Activated naive CD4-positive, alpha-beta T cell treated with anti-CD3 and anti-CD28 coated beads, Interleukin-2, amount 10 ng/mL, durations not matched to agents 7 days and 5 days (primary cell): ENCODE measurements at places on chromosomes 1 and 21.

DNA sequence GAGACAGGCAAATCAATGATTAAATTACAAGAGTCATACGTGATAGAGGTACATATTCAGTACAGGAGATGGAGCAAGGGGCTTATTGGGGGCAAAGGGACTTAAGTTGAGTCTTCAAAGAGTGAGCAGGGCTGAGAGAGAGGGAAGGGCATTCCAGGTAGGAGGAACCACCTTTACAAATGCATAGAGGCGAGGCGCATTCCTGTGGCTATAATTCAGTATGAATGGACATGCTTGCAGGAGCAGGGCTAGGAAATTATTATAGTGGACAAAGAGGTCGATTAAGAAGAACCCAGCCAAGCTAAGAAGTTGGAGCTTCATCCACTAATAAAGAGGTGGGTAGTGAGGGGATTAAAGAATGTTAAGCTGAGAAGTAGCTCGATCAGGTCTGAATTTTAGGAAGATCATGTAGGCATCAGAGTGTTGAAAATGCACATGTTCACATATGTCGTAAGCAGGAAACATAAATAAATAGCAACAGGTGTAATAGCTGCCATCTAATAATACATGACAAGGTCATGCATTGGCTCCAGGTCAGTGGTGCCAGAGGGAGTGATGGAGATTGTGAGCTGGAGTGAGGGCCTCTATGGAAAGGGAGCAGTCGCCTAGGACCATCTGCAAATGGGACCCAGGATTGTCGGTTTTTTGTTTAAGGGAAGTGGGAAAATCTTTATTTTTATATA, 12.0 kb upstream of the HNRNPU start:
- no peak for DNase-seq

GRCh38 chr1:212600980-212601379, 7.6 kb upstream of the ATF3 start:
- no peak for DNase-seq

GRCh38 chr1:94745742-94746141, 74.4 kb upstream of the SLC44A3 start:
- no peak for DNase-seq

DNA sequence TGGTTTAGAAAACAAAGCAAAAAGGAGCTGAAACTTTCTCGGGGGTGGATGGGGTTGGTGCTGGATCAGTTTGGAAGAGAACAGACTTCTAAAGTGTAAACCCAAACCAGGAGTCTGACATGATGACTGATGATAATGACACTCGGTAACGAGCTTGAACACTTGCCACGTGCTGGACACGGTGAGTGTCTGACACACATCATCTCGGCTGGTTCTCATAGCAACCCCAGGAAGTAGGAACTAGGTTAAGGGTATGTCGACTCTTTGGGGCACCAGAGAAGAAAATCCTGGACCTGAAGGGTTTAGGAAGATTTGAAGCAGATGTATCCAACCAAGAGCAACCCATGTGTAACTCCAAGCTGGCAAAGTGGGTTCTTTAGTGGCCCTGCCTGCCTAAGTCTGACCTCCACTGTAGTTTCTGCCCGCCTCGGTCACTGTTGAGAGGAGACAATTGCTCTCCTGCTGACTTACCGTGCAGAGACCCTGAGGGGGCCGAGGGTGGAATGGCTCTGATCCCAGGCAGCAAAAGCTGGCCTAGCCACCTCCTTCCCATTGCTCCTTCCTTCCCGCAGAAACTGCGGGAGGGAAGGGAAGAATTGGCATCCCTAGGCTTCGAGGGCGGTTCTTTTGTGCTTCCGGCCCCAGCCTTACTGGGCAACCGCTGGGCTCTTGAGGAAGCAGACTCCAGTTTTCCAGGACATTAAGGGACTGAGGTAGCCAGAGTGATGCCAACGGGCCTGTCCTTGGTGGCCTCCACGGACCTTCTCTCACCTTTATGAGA, 156.0 kb downstream of the TOMM20 start:
- DNase-seq, result no peak

DNA sequence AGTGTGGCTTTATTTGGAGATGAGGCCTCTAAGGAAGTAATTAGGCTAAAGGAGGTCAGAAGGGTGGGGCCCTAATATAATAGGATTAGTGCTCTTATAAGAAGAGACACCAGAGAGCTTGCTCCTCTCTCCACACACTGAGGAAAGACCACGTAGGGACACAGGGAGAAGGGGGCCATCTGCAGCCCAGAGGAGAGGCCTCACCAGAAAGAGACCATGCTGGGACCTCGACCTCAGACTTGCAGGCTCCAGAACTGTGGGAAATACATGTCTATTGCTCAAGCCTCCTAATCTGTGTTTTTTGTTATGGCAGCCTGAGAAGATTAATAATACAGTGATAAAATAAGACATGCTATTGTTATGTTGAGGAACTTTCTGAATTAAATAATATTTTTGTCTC, 8.3 kb downstream of the RCAN1 start:
- DNase-seq, result no peak

DNA sequence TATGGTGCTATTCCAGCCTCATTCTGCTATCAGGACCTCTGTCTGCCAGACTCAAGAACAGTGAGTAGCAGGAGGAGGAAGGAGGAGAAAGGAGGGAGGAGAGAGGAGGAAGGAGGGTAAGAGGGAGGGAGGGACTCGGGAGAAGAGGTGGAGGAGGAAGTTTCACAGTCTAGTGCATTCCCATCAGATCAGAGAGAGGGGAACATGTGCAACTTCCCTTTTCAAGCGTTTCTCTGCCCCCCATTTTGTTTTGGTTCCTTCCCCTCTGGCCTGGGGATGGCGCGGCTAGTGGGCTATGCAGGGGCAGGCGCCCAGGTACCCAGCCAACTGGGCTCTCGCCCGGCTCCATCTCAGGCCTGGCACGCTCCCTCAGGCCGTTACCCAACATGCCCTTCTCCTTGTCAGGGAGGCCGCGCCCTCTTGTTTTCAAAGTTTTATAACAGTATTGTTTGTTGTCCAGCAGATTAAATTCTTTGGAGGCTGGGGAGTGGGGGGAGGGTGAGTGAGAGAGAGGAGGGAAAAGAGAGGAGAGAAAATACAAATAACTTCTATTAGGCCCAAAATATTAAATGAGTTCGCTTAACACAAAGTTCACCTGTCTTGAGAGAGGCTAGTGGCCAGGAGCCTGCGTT, 56.0 kb downstream of the CD46 start:
- no peak for DNase-seq

DNA sequence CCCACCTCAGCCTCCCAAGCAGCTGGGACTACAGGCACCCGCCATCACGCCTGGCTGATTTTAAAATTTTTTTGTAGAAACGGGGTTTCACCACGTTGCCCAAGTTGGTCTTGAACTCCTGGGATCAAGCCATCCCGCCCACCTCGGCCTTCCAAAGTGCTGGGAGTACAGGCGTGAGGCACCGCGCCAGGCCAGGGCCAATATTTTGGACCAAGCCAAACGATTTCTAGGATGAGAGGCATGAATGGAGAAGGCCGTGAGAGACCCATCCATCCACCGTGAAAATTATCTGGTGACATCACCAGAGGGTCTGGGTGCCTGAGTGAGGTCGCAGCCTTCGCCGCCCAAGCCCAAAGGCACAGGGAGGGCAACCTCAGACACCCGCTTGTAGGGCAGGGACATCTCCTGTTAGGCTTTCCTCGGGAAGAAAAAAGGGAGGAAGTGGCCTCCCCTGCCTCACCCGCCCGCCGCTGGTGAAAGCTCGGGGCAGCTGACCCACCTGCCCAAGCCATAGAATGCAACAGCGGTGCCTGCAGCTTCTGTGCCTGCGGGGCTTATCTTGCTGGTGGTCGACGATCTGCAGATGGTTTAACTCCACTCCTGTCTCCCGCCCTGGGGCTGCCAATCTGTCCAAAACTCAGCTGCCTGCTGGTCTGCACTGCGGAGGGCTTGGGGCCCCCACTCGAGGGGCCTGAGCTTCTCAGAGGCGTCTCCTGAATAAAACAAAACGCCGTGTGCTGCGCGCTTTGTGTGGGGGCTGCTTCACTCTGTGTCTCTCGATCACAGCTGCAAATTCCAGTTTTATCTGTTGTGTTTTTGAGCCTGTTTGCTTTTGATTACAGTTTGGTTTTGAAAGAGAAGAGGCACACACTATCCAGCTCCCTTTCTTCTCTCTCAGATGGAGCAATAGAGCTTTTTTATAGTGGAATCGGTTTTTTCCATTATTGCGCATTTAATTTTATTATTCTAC, 85.8 kb downstream of the MRPS6 start:
- DNase-seq, result no peak

DNA sequence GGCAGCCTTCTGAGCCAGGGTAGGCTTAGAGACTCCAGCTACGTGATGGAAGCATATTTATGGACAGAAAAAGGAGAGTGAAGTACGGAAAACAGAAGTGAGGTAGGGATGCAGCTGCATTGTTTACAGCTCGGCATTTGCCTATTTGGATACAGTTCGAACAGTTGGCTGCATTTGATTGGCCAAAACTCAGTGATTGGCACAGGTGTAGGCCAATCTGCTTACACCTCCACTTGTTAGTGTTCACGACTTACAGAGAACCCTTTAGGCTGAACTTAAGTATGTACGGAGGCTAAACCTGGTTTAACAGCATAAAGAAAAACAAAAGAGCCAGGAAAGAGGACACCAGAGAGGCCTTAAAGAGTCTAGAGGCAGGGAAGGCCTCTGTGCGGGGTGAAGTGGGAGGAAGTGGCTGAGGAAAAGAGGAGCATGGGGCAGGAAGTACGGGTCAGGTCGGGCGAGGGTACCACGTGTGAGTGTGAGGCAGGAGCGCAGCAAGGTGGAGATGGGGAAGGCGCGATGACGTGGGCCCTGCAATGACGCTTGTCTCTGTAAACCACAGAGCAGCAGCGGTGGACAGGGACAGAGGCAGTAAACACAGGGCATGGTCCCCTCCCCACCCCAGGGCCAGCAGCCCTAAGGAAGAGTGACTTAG, 32.0 kb downstream of the RSPH1 start:
- peak; percentile 73 for DNase-seq

- DNase-seq, result no peak
Measured at GRCh38 chr1:115091572-115091971, 2.3 kb upstream of the TSPAN2 start.

- DNase-seq, result no peak
Measured at GRCh38 chr1:43801203-43801602, 93.9 kb downstream of the ST3GAL3 start.

DNA sequence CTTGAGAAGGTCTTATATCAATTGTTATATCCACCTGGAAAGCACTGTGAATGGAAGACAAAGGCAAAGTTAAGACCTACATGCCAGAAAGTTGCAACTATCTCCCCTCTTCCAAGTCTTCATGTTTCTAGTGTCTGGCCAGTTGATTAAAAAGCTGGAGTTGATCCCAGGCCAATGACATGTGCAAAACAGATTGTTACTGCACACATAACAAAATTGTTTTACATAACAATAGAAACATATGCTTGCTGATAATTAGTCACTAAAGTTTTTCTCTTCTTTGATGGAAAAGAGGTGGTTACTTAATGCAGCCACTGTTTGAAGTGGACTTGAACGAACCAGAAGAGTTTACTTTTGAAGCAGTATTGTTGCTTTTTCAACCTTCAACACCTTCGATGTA, 158.2 kb downstream of the TGFBR3 start:
- DNase-seq, result no peak

- no peak for DNase-seq
Measured at GRCh38 chr21:39429445-39429844, 16.1 kb downstream of the LCA5L start.

GRCh38 chr1:85847356-85847755, 139.1 kb upstream of the ZNHIT6 start:
- no peak for DNase-seq

- peak; percentile 75 for DNase-seq
Measured at GRCh38 chr1:202625416-202626360, 84.6 kb downstream of the SYT2 start.

- DNase-seq, result no peak
Measured at GRCh38 chr1:30358500-30358899, 364.9 kb downstream of the MATN1 start.

- no peak for DNase-seq
Measured at GRCh38 chr21:40200126-40200525, 332.9 kb downstream of the PCP4 start.

DNA sequence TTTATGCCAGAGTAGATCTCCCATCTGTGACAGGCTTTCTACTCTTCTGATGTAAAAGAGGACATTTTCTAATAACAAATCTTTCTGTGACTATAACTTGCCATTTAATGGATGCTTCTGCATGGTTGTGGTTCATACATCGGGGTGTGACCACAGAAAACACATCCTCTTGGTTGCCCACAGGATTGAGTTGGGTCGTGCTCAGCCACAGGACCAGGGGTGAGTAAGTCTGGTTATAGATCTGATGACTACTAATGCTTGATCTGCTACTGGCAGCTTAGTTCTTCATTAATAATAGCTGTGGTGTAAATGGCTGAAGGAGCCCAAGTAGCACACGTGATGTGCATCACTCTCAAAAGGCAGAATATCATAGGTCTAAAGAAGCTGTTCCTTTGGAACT, 328.2 kb downstream of the RWDD3 start:
- DNase-seq, result no peak

DNA sequence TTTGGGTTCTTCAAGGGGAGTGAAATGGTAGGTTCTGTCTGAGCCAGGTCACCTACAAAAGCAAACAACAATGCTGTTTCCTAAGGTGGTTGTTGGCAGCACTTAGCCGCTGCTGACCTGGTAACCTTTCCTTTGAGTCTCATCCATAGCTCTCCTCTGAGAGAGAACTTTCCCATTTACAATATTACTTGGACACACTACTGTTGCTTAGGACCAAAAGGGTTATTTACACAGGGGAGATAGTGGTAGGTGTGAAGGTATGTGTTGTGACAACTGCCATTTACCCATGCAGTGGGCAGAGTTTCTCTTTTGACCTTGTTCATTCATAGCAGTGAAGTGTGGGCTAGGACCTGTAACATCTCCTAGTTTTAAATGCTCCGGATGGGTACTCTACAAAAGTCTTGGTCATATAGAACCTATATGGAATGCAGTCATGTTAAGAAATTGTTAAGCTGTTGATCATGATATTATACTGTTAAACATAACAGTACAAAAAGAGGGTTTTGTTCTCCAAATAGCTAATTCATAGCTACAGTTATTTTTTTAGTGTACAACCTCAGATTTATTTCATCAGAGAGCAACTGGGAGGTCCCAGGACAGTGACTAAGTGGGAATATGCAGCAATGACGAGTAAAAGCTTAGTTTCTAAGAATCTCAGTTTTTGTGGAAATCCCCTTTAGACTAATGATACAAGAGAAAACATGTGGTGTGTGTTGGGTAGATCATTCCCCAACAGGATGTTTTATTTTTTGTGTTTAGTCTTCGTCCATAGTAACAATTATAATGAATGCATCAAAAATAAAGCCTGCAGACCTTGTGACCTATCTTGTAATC, 219.7 kb downstream of the NFIA start:
- no peak for DNase-seq

- DNase-seq, result no peak
Measured at GRCh38 chr1:153742411-153743142, 14.7 kb downstream of the INTS3 start.

DNA sequence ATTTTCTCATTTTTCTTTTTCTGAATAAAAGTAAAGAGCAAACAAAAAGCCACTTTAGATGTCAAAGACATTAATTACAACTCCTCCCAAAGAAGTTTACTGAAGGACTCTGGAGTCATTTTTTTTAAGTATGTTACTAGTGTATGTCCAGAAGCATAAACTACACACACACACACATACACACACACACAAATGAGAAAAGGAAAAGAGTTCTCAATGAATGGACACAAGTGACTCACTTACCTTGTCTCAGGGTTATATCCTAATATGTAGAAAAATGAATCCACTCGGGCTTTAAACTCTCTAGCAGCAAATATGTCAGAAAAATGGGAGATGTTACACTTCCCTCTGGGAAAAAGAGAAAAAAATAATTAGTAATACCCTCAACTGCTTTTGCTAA, 223.1 kb downstream of the SLC45A1 start:
- DNase-seq, result no peak
